ENCODE measurements at places on chromosomes 6 and 20.

DNA sequence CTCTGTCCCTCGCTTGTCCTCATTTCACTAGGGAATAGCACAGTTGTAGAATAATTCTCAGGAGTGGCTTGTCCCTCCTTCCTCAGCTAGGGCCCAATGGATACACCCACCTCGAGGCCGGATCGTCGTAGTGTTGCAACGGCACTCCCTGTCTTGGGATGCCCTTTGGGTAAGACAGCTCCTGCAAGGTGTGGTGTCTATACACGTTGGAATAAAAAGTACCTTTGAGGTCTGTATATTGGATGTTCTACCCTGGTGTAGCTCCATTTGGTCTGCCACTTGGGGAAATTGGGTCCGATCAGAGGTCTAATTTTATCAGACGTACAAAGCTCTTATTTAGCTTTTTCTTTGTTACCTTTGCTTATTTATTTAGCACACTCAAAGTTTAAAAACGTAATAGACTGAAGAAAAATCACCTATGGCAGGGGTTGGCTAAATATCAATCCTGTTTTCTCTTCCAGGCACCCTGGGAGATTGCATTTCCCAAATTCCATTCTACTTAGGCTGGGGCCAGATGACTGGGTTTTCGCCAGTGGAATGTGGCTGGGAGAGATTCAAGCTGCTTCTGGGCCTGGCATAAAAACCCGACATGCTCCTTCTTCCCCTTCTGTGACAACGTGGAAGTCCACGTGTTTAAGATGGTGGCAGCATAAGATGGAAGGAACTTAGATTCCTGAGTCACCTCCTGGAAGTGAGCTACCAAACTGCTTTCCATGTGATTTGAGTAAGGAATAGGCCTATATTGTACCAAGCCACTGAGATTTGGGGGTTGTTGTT, 82.3 kb upstream of the CD83 start:
- no peak for DNase-seq

- no peak for DNase-seq
These were observed 11.3 kb downstream of the GRIK2 start for GRCh38 chr6:101404775-101405174.

- no peak for DNase-seq
These were observed 22.5 kb upstream of the CST3 start for GRCh38 chr20:23659989-23660837.

DNA sequence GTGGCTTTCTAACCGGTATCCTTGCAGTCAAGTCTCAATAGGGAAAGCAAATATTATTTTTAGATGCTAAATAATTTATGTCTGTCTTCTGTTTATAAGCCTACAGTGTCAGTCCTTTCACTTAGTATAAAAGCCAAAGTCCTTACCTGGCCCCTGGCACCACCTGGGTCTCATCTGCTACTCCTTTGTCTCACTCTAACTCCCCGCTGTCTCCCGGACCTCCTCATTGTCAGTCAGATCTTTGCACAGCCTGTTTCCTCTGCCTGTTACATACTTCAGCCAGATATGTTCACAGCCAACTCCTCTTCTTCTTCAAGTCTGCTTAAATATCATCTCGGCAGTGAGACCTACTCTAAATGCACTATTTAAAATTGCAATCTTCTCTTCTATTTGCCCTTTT, 84.2 kb downstream of the THEMIS start:
- no peak for DNase-seq

DNA sequence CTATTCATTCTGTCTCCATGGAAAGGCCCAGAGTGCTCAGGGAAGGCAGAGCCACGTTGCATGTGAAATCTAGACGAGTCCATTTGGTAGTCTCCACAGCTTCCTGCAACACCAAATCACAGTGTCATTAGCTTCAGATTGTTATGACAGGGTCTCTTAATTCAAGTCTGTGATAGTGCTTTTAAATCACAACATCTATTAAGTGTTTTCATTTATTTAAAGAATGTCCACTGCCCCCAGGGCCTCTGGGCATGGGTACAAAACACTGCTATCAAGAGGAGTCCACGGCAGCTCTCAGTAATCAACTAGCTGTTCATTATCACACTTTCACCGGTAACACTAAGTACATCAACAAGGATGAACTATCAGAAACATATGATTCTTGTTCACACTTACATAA, 455.9 kb upstream of the JARID2 start:
- no peak for DNase-seq

DNA sequence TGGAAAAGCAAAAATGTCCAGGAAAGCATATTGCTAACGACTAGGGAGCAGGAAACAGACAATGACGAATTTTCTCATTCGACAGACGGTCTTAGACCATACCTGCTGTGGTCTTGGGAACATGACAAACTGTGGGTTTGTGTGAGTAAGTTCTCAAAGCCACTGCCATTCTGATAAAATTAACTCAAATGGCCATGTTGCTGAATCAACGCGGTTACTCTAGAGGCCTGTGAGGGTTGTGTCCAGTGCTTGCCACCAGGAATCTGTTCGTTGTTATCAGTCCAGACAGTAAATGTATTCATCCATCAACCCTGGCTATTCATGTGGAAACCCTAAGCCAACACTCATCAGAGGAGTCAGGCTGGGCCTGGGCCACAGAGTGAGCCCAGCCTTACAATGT, 124.3 kb downstream of the MYLK4 start:
- no peak for DNase-seq

- no peak for DNase-seq
These were observed 210.0 kb downstream of the OGFRL1 start for GRCh38 chr6:71498638-71499037.

GRCh38 chr6:126657561-126658175, 317.8 kb downstream of the CENPW start:
- no peak for DNase-seq

DNA sequence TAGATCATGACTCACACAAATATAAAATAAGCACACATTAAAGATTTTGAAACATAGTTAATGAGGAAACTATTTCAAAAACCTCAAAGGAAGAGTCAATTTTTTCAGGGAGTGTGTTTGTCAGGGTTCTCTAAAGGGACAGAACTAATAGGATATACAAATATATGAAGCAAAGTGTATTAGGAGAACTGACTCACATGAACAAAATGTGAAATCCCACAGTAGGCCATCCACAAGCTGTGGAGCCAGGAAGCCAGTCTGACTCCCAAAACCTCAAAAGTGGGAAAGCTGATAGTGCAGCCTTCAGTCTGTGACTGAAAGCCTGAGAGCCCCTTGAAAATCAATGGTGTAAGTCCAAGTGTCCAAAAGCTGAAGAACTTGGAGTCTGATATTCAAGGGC, 898.0 kb upstream of the EYS start:
- no peak for DNase-seq

DNA sequence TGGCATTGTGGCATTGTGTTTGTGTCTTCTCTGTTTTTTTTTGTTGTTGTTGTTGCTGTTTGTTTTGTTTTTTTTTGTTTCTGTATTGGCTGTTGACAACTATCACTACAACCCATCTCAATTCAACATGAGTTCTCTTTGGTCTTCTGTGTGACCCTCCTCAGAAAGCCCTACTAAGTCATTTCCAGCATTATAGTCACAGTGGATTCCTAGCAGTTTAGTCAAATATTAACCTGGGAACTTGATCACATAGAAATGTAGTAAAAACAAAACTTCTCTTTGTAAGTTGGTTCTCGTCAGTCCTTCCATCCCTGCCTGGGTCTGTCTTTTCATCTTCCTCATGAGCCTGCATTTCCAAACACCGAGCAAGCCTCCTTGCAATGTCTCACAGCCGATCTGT, 16.8 kb downstream of the SLC17A2 start:
- DNase-seq: no peak
